GM19239 (cell line): ENCODE measurements at places on chromosomes 3 and 15.

GRCh38 chr3:87795701-87796100, 263.1 kb downstream of the CGGBP1 start:
- no peak for DNase-seq

- no peak for DNase-seq
Measured at GRCh38 chr3:106573605-106574004, 704.8 kb upstream of the CBLB start.

GRCh38 chr15:78220713-78221112, 13.7 kb downstream of the ACSBG1 start:
- DNase-seq, result no peak

GRCh38 chr3:72660270-72661114, 187.8 kb downstream of the SHQ1 start:
- no peak for DNase-seq

- no peak for DNase-seq
Measured at GRCh38 chr15:39624806-39625205, 43.9 kb downstream of the THBS1 start.

DNA sequence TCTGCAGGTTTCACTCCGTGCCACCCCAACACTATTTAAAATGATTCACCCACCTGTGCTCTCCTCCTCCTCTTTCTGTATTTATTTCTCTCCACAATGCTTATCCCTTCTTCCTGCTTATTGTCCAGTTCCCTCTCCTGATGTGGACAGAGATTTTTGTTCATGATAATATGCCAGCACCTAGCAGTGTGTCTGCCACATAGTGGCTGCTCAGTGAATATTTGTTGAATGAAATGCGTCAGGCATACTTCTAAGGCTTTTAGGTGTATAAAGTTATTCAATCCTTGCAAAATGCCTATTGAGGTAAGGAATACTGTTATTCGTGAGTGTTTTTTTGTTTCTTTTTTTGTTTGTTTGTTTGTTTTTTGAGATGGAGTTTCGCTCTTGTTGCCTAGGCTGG, 67.5 kb upstream of the MME start:
- DNase-seq, result no peak
